ENCODE measurements at places on chromosomes 5 and 9.
A peak's percentile ranks its signal among the peaks of the same experiment; 100 is the strongest.

DNA sequence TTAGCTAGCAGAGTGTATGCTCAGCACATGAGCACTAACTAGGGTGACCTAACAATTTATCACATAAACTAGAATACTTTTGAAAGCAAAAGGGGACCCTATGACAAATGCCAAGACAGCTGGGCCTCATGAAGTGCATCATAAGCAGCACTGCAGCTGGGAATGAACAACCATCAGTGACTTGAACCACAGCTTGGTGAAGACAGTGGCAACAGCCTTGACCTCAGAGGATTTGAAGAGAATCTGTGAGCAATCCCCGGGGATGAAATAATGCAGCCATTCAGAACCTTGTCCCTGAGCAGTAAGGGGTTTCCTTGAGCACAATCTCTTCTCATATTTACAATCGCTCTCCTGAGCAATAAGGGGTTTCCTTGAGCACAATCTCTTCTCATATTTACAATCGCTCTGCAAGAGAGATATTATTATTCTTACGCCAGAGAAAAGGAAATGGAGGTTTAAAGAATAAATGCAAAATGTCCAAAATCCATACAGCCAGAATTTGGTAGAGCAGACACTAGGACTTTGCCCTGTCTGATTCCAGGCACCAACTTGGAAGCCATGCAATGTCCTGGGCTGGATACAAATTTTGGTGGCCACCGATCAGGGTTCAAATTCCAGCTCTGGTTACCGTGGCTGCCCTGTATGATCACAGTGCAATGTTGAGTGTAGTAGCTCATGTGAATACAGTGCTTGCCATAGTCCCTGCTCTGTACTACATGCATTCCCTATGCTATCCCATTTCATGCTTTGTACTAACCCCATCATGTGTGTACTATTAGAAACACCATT, 846 bp upstream of the NSG2 start:
- DNase-seq = no peak

- DNase-seq = no peak
Observed at GRCh38 chr5:174482607-174483024, 241.8 kb upstream of the MSX2 start.

DNA sequence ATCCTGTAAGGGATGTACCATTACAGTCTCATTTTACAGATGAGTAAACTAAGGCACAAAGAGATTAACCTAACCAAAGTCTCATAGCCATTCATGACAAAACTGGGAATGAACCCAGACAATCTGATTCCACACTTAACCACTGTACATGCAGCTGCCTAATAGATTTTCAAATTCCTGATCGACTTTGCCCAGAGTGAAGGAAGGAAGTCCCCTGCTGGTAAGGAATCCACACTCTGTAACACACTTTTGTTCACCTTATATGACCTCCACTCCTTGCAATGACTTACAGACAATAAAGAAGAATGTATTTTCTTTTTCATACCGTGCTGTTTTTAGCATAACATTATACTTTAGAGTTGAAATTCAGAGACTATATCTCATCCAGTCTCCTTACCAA, 31.3 kb upstream of the PLPP6 start:
- DNase-seq = no peak

DNA sequence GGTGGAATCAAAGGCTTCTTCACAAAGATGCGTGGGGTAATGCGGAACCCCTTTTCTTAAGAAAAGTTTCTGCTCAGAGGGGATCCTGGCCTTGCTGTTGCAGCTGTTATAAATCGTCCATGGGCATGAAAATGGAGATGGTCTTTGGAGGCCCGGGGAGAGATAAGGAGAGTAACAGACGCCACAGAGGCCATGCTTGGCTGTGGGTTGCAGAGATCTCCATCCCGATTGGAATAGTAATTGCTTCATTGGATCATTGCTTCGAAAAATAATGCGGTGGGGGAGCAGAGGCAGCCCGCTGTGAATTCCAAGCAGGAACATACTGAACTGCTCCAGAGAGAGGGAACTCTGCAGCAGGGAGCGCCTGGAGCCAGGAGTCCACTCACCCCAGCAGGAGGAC, 55.5 kb downstream of the C5orf15 start:
- DNase-seq = no peak

- no peak for DNase-seq
Observed at GRCh38 chr5:180007582-180007981, 64.0 kb downstream of the RNF130 start.

DNA sequence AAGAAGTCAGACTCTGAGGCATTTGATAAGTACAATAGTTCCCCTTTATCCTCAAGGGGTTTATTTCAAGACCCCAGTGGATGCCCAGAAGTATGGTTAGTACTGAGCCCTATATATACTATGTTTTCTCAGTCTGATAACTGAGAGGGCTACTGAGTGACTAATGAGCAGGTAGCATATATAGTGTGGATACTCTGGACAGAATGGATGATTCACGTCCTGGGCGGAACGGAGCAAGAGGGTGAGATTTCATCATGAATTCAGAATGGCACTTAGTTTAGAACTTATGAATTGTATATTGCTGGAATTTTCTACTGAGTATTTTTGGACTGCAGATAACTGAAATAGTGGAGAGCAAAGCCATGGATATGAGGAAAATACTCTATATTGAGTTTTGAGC, 457.6 kb downstream of the PLK2 start:
- no peak for DNase-seq

DNA sequence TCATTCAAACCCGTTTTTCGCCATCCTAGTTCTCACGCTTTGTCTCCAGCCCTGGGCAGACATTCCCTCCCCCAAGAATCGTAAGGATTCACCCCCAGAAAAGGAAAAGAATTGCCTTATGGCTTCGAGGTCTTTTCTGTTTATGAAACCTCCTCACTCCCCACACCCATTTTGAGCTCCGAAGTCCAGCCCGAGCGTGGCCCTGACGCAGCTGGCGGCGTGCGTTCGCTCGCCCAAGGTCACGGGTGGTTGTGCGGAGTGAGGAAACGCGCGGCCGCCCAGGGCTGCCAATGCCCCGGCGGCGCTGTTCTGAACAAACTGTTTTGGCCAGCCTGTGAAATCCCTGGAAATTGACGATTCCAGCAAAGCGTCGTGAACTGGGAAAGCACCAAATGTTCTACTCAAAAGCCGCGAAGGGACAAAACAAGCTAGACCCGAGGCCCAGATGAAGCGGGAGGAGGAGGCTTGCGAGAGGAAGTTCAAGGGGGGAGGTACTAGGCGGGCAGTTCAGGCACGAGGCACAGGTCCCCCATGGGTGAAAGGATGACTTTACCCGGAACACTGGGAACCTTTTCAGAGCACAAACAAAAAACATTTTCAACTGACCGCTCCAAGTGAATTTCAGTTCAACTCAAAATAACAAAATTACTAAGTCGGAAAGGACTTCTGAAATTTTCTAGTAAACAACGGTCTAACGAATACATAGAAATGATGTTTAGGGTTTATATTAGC, 683 bp upstream of the ZFAND5 start:
- peak; percentile 61 for DNase-seq

DNA sequence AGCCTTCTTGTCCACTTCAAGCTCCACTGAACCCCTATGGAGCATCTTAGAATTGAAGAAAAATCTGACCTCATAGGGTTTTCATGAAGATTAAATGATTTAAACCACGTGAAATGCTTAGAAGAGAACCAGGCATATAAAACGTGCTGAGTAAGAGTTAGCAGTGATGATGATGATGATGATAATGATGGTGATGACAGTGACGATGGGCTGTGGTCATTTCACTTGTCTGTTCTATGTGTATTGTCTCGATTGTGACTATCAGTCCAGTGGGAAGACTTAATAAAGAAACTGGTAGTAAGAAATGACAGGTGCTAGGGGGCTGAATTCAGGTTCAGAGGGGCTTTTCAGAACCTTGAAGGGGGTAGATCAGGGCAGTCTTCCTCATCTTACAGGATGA, 45.1 kb upstream of the CDKN2AIPNL start:
- no peak for DNase-seq

DNA sequence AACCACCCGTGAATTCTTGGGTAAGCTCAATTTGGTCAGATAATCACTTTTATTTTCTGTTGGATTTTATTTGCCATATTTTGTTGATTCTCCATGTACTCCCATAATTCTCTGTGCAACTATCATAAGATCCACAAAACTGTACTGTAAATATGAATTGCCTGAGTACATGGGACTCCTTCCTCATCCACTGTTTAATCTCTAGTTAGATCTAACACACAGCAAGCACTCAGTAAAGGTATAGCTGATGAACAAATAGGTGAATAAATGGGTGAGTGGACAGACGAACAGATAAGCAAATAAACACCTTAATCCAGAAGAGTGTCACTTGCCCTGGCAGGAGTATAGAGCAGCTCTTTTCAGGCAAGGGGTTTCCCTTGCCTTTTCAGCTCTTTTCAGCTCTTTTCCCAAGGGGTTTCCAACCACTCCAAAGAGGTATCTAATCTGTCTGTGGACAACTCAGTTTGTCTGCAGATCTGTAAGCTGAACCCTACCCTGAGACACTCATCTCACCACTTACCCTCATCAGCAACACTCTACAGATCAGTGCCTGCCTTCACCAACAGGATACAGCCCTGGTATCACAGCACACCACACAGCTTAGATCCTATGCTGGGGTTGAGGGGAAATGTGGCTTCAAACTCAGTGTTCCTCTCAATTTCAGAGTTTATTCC, 51.2 kb downstream of the SIL1 start:
- DNase-seq = no peak

GRCh38 chr5:74544811-74545210, 95.7 kb downstream of the ENC1 start:
- no peak for DNase-seq

DNA sequence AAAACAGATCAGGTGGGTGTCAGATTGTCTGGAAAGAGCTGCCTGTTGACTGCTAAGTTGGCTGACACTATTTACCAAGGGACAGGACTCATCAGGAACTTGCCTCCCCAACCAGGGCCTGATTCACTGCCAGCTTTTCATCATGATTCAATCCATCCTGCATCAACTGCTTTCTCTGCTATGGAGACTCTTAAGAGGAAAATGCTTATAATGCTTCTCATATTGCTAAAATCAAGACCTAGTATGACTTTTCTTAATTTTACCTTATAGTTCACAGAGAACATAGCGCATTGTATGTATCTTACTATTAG, 21.3 kb downstream of the HTR4 start:
- no peak for DNase-seq

GRCh38 chr5:4722886-4723285, 417.2 kb upstream of the ADAMTS16 start:
- DNase-seq = no peak

DNA sequence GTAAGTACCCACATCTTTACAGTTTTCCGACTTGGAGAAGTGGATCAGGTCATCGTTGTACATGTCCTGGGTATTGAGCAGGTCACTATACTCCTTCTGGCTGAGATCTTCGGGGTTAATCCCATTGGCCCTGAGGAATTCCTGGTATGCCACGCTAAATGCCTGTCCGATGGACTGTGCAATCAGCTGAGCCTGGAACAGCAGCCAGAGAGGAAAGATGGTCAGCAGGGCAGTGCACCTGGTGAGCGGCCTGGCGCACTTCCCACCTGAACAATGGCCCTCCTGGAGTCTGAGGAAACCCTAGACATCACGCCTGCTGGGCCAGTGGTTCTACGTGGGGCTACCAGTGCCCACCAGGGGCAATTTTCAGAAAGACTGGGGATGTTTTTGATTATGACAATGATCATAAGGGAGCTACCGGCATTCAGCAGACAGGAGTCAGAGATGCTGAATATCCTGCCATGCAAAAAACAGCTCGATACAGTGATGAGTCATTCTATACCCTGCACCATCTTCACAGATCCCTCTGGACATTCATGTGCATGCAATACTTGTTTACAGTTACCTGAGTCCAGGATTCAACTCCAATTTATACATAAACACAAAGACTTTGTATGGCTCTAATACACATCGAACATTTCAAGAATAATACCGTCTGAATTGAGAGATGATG, 127.2 kb downstream of the ENTREP1 start:
- no peak for DNase-seq

GRCh38 chr5:107396351-107396690, 274.4 kb downstream of the EFNA5 start:
- DNase-seq = no peak

GRCh38 chr5:58940446-58940845, 357.6 kb downstream of the RAB3C start:
- no peak for DNase-seq

DNA sequence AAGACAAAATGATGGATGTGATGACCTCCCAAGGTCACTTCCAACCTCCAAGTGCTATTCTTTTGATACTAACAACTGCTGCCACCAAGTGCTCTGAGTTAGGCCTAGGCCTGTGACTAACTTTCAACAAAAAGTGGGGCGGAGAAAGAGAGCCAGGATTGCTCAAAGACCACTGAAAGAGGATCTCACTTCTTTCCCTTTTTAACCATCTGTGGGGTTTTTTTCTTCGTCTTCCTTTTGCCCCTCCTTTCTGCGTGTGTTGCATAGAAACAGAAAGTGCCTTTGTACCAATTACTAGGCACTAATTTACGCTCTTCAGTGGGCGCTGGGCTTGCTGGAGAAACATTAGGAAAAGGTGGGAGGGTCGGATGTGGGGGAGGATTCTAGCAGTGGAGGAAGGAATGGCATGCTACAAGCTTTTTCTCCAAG, 8.0 kb downstream of the KLF9 start:
- DNase-seq = no peak

DNA sequence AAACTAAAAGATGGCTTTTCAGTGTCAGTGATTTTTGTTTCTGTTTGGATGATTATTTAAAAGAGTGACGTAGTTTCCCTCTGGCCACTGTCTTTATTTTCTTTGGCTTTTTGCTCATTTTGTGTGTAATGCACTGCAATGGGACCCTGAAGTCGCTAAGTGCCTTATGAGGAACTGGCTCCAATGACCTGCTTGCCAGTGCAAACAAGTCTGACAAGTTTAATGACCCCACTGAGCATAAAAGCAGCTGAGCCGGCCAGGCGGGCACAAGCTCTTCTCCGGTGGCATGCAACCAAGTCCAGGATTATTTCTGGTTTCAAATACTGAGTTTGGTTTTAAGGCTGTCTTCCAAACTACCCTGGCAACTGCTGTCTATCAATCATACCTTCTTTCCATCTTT, 15.6 kb upstream of the GNA14 start:
- DNase-seq = no peak

- no peak for DNase-seq
Observed at GRCh38 chr5:3218916-3219650, 376.5 kb upstream of the IRX1 start.

GRCh38 chr5:8333977-8334376, 465.0 kb downstream of the MTRR start:
- DNase-seq = no peak

DNA sequence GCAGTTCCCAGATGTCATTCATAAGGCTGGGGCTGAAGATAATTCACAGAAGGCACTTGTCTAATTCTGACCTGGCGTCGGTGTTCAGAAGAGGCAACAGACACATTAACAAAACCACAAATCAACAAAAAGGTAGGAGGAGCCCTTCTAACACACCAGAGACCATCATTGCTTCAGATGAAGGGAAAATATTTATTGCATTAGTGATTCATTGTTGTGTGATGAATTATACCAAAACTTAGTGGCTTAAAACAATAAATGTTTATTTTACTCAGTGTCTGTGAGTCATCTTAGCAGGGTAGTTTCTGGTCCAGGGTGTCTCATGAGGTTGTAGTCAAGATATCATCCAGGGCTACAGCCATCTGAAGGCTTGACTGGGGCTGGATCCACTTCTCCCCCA, 91.3 kb upstream of the KIF2A start:
- DNase-seq = no peak

GRCh38 chr5:139243425-139243970, 45.3 kb upstream of the SIL1 start:
- DNase-seq = no peak

- no peak for DNase-seq
Observed at GRCh38 chr5:135667204-135667603, 88.4 kb upstream of the CXCL14 start.

GRCh38 chr5:127079994-127080491, 6.7 kb upstream of the C5orf63 start:
- no peak for DNase-seq

- DNase-seq = no peak
Observed at GRCh38 chr5:6545036-6545693, 87.7 kb downstream of the NSUN2 start.

Measured in HTR-8/SVneo (cell line).